ENCODE measurements at places on chromosomes 1 and 21. TPM values are rescaled to one million over a fixed set of nuclear protein-coding genes. Genes with fewer than 3 reads are reported as not detected.

RGS8 gene
- not detected for total RNA-seq

CNIH3 gene
- 2.0 TPM for total RNA-seq

CD84 gene
- not detected for total RNA-seq

PLA2G2C gene
- not detected for total RNA-seq

C1orf53 gene
- total RNA-seq, result 4.0 TPM

FGR gene
- total RNA-seq, result 0.07 TPM

KCNE2 gene
- not detected for total RNA-seq
